Umbilical cord (tissue), 2 donors: ENCODE measurements at places on chromosomes 3 and 15. TPM values are rescaled to one million over a fixed set of nuclear protein-coding genes. Genes with fewer than 3 reads are reported as not detected.

DNA sequence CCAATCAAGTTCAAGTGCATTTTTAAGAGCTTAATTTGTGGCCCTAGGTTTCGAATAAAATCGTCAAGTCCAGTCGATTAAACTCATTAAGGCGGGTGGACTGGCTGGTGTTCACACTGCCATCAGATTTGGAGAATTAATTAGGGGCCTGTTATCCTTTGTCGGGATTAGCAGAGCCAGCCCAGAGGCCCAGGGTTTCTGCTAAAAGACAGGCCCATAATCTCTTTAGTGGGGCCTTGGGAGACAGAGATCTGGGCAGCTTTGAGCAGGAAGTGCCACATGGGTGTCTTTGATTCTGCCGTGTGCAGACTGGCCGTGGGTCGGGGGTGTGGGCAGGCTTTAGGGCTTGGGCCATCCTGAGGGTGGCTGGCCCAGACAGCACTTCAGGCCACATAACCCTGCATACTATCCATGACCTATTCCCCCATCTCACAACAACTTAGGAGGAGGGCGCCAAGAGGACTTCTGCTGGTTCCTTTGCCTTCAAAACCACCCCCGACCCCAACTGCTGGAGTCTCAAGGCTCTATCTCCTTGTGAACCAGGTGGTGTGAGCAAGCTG is 94.7 kb downstream of the PLXNA1 start:
- DNase-seq, result no peak

DNA sequence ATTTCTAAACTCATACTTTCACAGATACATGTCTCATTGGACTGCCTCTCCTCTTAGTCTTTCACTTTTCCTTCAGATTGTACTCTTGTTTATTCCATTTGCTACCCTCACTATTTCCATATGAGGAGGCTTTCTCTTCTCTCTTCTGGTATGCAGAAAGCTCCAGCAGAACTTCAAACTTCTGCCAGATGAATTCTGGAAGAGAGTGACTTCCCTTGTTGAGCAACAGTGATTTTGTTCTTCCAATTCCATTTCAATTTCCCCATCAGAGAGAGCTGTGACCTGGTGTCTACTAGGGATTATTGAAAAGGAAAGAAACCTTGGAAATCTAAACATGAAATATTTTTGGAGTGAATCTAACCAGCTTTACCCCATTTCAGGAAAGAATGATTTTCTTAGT is 523.2 kb upstream of the ZNF717 start:
- DNase-seq, result no peak

DNA sequence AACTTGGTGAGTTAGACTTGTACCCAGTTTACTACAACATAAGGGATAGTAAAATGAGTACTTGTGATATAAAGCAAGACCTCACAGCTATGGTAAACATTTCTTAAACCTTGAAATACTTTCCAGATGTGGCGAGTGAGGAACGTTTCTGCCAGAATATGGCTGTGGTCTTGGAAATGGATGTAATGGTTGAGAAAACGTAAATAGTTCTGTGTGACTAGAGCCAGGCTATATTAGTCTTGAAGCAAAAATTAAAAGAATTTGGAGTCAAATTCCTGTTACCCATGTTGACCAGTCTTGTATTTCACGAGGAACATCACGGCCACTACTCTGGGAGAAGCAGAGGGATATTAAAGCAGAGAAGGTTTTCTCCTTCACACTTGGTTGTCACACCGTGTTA is 15.3 kb downstream of the OR4F15 start:
- no peak for DNase-seq

Gene FOXP1
- total RNA-seq, result 148 TPM

DNA sequence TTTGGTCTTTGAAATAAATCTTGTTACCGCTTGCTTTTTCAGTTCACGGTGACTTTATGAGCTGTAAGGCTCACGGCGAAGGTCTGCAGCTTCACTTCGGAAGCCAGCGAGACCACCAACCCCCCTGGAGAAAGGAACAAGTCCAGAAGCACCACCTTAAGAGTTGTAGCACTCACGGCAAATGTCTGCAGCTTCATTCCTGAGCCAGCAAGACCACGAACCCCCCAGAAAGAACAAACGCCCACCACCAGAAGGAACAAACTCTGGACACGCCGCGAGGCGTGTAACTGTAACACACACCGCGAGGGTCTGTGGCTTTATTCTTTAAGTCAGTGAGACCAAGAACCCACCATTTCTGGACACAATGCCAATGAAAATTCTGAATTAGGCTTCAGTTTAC is 28.8 kb downstream of the GOLGA6A start:
- DNase-seq, result no peak

Gene PDZRN3
- total RNA-seq, result 98.0 TPM

- DNase-seq, result no peak
Measured at GRCh38 chr3:58429657-58430056, 4.0 kb downstream of the PDHB start.

- DNase-seq, result no peak
Measured at GRCh38 chr3:162437480-162437879, 940.9 kb downstream of the OTOL1 start.

- DNase-seq, result peak; percentile 51
Measured at GRCh38 chr3:123449102-123449996, 459 bp upstream of the ADCY5 start.

DNA sequence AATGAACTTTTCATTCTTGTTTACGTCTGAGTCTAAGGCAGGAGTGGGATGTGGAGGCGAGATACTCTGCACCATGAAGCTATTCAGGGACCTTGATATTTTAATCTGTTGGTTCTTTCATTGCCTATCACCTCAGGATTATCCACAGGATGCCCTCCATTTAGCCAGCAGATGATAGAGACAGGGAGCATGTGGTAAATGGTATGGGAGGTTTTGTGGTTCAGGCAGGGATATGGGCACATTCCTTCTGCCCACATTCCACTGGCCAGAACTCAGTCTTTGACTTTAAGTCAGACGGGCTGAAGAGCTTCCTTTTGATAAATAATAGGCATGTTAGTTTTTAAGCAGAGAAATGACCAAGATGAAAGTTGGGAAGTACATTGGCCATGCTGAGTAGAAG is 548.0 kb upstream of the CCDC54 start:
- DNase-seq, result no peak

Gene SAMD7
- 1.9 TPM for total RNA-seq

Gene DUOX1
- 5.8 TPM for total RNA-seq
